ENCODE measurements at places on chromosomes 7 and 10.
A peak's percentile ranks its signal among the peaks of the same experiment; 100 is the strongest.

DNA sequence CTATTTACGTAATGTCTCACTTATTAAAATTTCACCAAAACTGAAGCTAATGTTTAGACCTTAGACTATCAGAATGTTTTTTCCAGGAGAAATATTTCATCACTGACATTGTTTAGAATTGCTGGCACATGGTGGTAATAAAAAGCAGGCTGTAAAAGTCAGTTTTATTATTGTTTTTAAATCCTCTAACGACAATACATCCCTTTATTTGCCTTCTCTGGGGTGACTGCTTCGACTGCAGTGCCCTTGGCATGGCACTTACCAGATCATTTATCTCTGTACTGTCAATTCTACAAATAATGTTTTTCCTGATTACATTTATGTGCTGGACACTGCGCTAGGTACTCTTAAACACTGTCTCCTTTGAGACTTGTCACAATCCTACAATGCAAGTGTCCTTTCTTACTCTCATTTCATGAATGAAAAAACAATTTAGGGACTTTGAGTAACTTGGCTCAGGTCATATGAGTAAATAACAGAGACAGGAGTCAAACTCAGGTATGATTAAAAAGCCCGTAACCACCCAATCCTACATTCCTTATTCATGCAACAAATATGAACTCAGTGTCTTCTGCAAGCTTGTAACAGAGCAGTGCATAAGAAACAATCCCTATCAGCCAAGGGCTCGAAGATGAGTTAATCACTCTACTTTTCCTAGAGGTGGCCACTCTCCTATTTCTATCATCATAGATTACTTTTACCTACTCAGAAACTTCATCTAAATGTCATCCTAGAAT is 5.6 kb upstream of the ING3 start:
- DNase-seq: no peak

DNA sequence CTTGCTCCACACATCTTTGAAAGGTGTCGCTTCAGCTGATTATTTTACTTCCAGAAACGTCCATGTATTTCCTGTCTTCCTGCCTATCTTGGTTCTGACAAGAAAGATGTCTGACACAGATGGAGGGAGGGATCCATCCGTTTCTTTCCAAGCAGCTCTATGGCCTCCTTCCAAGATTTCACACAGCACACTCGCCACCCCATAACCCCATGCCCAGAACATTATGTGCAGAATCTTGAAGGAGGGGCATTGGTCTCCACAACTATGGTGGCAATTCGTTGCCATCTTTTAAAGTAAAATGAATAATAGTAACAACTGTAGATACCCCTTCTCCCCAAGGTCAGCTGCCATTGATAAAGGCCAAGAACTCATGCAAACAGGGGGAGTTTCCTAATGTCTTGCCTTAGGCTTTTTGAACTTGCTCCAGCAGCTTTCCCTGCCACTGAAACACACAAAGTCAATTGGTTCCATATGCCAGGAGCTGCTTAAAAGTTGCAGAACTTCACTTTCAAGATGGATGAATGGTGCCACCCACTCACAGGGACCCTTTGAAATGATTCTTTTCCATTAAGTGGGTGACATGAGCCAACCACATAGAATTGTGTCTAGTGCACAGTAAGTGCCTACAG is 60.0 kb downstream of the VSTM4 start:
- no peak for DNase-seq

- no peak for DNase-seq
These were observed 28.6 kb upstream of the TMEM178B start for GRCh38 chr7:141045126-141045841.

GRCh38 chr10:108180878-108181277 is 1016.4 kb upstream of the SORCS1 start:
- DNase-seq: no peak

DNA sequence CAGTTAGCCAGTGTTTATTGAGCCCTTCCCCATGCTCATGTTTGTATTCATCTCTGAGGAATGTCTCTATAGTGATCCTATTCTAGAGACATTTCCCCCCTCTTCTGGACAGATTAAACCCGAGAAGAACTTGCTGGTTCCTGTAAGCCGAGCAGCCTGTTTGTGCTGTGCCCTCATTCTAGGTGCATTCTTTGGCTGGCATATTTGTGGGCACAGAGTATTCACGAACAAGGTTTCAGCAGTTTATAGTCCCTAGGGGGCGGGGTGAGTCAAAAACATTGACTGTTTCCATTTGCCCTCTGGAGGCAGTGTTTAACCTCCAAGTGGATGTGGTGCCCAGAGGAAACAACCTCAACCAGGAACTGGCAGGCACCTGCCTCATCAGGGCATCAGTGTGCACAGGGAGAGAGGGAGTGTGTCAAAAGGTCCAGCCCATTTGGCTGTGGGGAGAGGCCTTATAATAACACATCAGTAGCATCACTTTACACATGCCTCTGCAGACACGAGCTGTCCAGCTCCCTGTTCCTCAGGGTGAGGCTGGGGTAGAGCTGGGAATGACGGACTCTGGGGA is 273.3 kb upstream of the LRGUK start:
- peak; percentile 84 for DNase-seq

- DNase-seq: no peak
These were observed 102.0 kb upstream of the TBX20 start for GRCh38 chr7:35355911-35356310.

DNA sequence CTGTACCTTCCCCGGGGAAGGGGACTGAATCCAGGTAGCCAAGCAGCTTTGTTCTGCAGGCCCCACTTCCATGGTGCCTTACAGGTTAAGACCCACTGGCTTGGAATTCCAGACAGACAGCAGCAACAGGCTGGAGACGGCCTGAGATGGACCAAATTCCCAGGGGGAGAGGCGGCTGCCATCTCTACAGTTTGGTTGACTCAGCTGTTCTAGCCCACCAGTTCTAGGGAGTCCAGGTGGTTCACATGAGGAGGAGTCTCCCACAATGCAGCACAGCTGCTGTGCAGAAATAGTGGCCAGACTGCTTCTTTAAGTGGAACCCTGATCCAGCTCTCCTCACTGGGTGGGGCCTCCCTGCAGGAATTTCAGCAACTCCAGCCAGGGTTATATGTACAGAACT is 74.1 kb downstream of the C10orf67 start:
- no peak for DNase-seq

DNA sequence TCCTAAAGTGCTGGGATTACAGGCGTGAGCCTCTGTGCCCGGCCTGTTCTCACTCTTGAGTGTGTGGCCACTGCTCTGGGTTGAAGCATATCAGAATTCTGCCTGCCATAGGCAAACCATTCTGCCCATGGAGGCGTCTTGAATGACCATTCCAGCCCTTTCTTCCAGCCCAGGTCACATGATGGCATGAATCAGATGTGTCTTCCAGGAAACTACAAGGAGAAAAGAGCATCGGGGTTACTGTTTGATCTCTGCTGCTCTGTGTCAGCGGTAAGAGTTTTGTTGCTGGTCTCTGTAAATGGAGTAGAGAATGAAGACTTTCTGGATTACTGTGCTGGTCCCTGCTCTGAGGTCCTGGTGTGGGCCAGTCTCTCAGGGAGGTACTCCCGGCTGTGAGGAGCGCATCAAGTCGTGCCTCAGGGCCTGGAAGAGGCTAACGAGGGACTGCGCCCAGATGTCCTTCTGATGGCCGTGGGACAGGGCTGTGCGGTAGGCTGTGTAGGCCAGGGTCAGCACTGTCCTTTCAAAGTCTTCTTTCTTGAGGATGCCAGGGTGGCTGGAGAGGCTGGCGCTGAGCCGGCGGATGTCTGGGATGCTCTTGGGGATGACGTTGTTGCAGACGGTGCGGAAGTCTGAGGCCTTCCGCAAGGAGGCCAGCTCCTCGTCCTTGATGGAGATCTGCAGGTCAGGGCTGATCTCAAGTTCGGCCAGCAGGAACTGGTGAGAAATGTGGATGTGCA is 5.8 kb upstream of the SLC13A4 start:
- DNase-seq: no peak

GRCh38 chr7:71325151-71325550 is 193.2 kb downstream of the GALNT17 start:
- DNase-seq: no peak

GRCh38 chr7:28986765-28987110 is 28.6 kb upstream of the TRIL start:
- no peak for DNase-seq

- DNase-seq: no peak
These were observed 463.6 kb downstream of the ZWINT start for GRCh38 chr10:55897490-55897921.

- no peak for DNase-seq
These were observed 60.7 kb downstream of the PDIA4 start for GRCh38 chr7:148967602-148968001.

- no peak for DNase-seq
These were observed 45.0 kb upstream of the ZNF716 start for GRCh38 chr7:57404967-57405421.

DNA sequence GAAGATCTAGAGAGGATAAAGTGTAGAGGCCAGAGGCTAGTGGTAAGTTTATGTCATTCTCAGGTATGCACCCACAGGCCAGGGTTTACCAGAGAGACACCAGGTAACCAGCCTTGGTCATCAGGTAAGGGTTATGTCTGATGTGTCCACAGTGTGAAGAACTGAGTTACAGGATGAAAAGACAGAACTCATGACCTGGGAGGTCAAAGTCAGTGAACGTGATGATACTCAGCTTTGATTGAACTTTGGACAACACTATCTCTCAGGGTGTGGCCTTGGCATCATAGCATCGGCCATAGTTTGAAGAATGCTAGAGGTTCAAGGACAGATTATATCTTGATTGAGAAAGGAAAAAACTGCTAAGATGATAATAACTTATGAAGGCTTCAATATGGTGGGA is 37.5 kb downstream of the MGAM start:
- DNase-seq: no peak

- no peak for DNase-seq
These were observed 101.5 kb downstream of the GRM3 start for GRCh38 chr7:86745013-86745745.

DNA sequence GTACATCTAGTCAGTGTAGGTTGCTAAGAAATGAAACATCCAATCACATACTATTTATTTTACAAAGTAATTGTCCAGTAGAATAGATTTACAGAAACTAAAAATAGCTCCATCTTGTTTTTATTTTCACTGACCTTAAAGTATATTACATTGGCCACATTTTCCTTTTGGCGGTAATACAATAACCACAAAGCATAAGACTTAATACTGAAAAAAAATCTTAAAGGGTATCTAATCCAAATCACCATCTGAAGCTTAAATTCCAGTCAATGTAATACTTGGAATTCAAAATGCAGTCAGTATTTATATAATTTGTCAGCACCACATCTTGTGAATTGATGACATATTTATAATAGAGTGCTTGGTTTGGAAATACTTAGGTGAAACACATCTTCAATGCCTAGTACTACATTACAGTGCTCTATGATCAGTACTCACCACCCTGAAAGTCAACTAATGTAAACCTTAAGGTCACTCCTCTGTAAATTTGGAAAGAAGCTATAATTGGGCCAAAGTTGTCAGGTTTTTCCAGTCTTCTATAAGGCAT is 8.9 kb downstream of the ANKMY2 start:
- no peak for DNase-seq

DNA sequence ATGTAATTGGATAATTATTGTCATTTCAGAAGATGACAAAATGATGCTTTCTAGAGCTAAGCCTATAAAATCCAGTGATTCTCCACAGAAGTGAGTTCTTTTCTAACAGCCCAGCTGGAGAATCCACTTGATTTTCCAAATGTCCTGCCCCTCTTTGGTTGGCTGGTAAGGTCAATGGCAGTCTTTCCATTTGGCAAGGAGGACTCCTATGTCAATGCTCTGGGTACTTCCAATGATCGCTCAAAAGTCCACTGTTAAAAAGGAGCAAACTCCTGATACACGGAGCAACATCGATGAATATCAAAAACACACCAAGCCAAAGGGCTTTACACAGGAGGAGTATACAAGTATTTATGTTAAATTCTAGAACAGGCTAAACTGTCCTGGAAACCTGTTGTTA is 57.8 kb downstream of the STK17A start:
- DNase-seq: no peak

- DNase-seq: no peak
These were observed 146.0 kb upstream of the STEAP4 start for GRCh38 chr7:88452646-88453045.

DNA sequence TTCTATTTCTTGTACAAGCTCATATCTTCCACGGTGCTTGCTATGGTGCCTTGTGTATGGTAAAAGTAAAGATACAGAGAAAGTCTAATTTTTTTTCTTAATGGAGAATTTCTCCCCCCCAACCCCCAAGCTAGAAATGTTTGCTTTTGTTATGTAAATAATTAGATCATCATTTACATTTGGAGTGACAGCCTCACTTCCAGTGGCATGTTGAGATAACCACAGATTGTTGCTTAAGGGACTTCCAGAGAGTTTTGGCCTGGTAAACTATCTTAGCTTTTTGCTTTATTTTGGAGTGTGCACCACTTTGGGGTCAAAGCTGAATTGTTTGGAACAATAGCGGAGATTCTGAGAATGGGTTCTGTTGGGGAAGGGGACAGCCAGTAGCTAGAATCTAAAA is 129.7 kb downstream of the ZNF365 start:
- no peak for DNase-seq

DNA sequence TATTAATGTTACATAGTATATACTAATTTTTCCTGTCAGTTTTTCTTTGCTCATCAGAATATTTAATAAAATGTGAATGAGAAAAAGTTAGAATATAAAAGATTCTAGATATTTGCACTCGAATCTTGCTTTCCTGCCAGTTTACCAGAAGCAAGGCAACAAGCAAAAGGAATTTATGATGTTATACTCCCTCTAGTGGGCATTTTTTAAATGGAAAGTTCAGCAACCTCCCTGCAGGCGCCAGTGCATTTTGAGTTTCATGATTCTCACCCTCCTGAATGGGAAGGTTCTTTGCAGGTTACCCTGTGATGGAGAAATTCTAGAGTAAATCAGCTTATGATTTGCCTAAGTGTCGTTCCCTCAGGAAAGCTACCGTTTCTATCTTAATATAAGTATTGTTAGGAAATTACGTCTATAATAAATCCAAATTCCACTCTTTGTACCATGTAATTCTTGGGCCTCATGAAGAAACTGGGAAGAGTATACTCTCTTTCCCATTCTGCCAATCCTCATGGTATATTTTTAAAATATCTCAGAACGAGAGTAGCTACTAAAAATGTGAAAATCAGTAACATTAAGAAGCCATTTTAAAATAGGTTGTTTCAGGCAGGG is 350.0 kb downstream of the CRPPA start:
- peak; percentile 42 for DNase-seq

DNA sequence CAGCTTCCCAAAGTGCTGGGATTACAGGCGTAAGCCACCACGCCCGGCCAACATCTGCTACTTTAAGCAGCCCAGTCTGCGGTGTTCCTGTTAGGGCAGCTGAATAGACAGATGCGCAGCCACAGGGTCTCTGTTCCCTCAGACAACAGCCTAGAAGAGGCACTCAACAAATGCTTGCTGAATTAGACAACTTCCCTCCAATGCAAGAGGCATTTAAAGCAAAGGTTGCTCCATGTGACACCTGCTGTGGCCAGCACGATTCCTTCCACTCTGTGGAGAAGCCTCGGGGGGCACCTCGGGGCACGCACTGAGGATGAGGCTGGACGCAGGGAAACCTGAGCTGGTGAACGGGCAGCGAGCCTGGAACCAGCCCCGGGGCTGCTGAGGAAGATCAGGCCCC is 237.8 kb downstream of the MAD1L1 start:
- peak; percentile 88 for DNase-seq

GRCh38 chr10:114499116-114499515 is 94.8 kb upstream of the AFAP1L2 start:
- DNase-seq: no peak

Measured in DMS153 (cell line).